ENCODE measurements at places on chromosomes 13 and 19. TPM values are rescaled to one million over a fixed set of nuclear protein-coding genes. Genes with fewer than 3 reads are reported as not detected.

DNA sequence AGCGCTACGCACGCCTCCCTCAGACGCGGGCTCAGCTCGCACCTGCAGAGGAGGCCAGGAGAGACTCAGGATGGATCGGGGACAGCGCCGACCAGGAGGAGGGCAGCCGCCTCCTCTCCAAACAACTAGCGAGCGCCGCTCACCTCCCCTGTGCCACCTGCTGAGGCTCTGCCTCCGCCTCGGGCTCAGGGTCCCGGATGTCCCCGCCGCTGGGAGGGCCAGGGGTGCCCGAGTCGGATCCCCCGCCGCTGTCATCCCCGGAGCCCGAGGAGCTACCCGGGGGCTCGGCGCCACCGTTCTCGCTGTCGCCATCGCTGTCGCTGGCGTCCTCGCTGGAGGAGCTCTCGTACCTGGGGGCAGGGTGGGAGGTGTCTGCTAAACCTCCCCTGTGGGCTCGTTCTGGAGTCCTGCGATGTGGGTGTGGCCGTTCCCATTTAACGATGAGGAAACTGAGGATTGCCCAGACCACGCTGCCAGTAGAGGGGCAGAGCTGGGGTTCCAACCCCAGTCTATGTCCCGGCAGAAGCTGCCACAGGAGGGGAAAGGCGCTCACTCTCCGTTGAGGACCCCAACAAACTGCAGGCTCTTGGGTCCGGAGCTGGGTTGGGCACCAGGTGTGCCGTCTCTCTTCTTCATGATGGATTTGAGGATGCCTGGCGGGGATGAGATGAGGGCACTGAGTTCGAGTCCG lies 9.2 kb downstream of the KANK3 start:
- no peak for DNase-seq

Gene MAP4K1
- 10.7 TPM for total RNA-seq

GRCh38 chr13:101880581-101880980 lies 428.1 kb downstream of the ITGBL1 start:
- no peak for DNase-seq

Gene SIAH3
- total RNA-seq, result not detected

- no peak for DNase-seq
Measured at GRCh38 chr19:41584260-41584810, 8.4 kb downstream of the CEACAM21 start.

DNA sequence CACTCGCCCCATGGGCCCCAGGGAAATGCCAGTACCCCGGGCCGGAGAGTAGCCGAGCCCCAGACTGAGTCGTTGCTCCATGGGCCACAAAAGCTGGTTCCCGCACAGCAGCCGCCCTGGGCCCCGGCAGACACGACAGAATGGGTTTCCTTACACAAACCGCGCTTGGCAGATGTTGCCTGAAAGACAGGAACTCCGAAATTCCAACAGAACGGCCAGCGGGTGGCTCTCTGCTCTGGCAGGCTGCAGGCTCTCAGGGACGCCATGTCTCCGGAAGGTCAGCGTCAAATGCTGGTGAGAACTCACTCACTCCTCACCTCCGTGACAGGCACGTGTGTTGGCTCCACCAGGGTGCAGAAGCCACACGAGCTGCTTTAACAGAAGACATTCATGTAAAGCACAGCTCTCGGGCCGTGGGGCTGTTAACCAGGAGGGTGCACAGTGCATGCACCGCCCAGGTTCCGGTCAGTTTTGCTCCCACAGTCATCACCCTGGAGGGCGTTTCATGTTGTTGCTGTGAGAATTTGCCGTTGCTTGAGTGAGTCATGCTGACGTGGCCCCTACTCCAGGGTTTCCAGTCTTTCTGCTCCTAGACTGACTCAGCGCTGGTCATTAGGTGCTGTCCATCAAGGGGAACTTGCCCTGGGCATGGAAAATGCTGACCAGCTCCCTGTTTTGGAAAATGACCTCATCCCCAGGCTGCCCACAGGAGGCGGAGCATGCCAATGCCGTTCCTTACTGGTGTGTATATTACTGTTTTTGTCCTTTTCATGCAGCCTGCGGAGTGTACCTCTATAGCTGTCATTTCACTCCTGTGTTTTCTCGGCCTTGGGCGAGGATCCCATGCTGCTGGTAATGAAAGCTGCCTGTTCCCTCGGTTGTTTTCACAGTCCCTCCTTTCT lies 44.8 kb downstream of the ANKRD10 start:
- DNase-seq, result peak; percentile 94

DNA sequence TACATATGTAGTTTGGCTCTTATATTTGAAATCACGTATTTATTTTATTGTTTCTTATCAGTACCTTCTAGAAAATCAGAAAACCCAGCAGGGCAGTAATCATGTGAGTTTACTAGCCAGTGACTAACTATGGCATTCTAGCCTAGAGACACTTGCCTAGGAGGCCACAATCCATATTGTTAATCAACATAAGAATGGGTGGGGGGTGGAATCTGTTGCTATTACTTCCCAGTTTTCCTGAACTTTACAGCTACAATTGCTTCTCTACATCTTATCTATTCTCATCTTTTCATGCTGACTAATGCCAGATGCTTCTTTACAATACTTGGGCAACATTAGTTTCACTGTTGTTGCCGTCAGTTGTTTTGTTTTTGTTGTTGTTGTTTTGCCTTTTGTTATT lies 18.7 kb upstream of the ATXN8OS start:
- no peak for DNase-seq

Gene ZNF699
- total RNA-seq, result 6.2 TPM
